ENCODE measurements at places on chromosomes 1 and 21. TPM values are rescaled to one million over a fixed set of nuclear protein-coding genes. Genes with fewer than 3 reads are reported as not detected.

SELE gene
- total RNA-seq, result 0.67 TPM

CRABP2 gene
- total RNA-seq, result 1.2 TPM

DTL gene
- 1.4 TPM for total RNA-seq

WLS gene
- 182 TPM for total RNA-seq

SPATA1 gene
- total RNA-seq, result 3.5 TPM

FAM177B gene
- 9.7 TPM for total RNA-seq

LCE1D gene
- not detected for total RNA-seq

DNA sequence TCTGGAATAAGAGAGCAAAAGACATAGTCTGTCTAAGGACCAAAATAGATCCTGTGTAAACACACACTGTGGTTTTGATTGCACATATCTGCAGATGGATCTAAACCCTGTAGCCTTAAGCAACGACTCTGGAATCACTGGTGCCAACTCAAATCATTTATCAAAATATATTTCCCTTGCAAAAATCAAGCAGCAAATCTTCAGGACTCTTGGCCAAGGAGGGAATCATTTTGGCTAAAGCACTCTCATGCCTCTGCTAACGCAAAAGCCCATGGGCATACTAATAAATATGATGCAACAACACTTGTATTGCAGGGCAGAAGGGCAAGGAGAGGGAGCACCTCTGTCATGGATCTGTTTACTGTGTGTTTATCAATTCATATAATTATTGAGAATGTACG is 155.4 kb upstream of the DUSP10 start:
- DNase-seq, result no peak

- DNase-seq, result no peak
Measured at GRCh38 chr1:57839526-57839925, 415.7 kb upstream of the DAB1 start.

GRCh38 chr1:94231746-94232145 is 5.6 kb downstream of the ARHGAP29 start:
- DNase-seq, result no peak

GRCh38 chr1:67559222-67559700 is 125.7 kb upstream of the GADD45A start:
- peak; percentile 62 for DNase-seq

- no peak for DNase-seq
Measured at GRCh38 chr1:32291145-32291707, 657 bp upstream of the HDAC1 start.

- no peak for DNase-seq
Measured at GRCh38 chr1:109598655-109599054, 20.8 kb downstream of the GNAT2 start.

DNA sequence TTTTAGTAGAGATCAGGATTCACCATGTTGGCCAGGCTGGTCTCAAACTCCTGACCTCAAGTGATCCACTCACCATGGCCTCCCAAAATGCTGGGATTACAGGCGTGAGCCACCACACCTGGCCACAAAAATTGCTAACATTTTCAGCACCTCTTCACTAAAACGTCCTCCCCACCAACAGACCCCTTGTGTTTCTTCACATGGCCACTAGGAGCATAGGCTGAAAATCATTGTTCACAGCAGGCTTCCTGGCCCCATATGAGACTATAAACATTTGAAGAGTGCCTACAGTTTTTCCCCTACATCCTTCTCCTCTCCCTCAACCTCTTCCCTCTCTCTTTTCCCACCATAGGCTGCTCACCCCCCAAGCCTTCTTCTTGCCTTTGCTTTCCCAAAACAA is 28.0 kb upstream of the SFPQ start:
- DNase-seq, result no peak

DNA sequence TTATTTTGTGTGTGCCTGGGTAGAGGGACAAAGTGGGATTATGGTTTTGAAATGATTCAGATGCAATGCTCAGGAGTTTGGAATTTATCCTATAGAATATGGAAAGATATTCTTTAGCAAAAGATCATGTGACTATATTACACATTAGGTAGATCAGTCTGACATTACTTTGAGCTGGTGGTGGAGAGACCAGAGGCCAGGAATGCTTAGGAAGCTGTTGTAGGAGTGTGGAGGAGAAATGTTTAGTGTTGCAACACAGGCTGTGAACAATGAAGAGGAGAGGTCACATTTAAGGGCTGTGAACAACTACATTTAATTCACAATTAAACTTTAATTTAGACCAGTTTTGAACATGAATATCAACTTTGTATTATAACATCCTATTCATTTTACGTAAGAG is 45.3 kb upstream of the PODN start:
- DNase-seq, result no peak

GRCh38 chr1:97392701-97393100 is 528.1 kb downstream of the DPYD start:
- DNase-seq, result no peak

DNA sequence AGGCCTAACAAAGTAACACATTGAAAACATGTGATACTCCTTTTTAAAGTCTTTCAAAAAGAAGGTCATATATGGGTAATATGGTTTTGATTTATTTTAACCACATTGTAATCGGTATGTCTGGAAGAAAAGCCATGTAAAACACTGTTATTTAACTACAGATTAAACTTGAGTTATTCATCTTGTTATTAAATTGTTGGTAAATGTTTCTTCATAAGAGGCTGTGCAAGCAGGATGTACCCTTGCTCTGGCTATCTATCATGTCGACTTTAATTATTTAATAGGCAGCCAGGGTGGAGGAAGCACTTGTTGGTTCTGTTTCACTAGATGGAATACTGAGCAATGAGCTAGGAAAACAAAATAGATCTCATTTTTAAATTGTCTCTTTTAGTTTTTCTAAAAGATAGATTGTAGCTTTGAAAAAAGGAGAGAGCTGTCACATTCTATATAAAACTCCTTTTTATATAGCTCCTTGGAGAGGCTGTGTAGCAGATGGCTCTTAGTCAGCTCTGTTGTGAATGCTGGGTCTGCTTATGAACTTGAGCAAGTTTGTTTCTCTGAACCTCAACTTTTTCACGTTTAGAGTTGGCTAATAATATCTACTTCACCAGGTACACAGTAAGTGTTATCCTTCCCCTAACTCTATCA is 39.5 kb downstream of the LRRC8B start:
- DNase-seq, result no peak

GRCh38 chr1:33719326-33719725 is 144.6 kb upstream of the HMGB4 start:
- DNase-seq, result no peak

DNA sequence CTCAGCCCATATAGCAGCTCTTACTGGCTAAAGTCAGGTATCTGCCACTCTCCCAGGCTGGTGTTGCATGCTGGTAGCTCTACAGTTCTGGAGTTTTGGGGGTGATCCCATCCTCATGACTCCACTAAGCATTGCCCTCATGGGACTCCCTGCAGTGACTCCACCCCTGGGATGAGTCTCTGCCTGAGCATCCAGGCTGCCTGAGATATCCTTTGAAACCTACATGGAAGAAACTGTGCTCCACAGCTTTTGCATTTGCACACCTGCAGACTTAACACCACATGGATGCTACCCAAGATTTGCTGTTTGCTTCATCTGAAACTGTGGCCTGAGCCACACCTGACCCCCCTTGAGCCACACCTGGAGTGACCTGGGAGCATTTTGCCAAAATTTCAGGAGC is 226.4 kb downstream of the C1orf94 start:
- DNase-seq, result no peak

DNA sequence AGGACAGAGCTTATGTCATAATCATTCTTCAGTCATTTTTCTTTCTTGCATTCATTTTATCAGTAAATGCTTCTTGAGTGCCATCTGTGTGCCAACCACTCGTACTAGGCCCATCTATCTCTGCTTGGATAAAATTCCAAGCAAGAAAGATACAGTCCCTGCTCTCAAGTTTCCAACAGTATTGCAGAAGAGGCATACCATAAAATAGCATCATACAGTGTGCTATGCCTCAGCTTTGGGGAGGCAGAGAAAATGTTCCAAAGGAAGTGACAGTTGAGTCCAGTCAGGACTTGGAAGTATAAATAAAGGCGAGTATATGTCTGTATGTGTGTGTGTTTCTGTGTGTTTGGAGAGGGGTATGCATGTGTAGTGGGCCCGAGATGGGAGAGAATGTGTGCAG is 113.4 kb upstream of the HOOK1 start:
- DNase-seq, result no peak

GRCh38 chr1:38267037-38268036 is 220.7 kb upstream of the POU3F1 start:
- DNase-seq, result no peak

DNA sequence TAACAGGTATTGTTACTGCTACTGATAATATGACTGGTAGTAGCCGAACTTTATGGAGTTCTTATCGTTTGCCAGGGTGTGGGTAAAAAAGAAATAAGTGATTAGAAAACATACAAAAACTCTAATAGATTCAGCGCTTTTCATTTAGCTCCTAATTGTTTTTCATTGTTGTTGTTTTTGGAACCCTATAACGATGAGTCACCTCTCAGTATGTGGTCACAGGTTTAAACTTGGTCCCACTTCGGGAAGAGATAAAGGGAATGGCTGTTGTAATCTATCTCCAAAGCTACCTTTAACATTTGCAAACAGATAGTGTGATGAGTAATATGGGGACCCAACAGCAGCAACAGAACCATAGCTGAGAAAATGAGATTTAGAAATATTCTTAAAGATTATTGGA is 62.7 kb upstream of the BCL10 start:
- no peak for DNase-seq

- no peak for DNase-seq
Measured at GRCh38 chr1:74548961-74549750, 36.7 kb upstream of the LRRC53 start.

GRCh38 chr21:42670884-42671283 is 17.5 kb downstream of the PDE9A start:
- peak; percentile 12 for DNase-seq

GRCh38 chr21:34536820-34537219 is 24.8 kb upstream of the KCNE1 start:
- DNase-seq, result no peak

Measured in mucosa of descending colon (tissue), 3 donors.